ENCODE measurements at places on chromosomes 7 and 10.

DNA sequence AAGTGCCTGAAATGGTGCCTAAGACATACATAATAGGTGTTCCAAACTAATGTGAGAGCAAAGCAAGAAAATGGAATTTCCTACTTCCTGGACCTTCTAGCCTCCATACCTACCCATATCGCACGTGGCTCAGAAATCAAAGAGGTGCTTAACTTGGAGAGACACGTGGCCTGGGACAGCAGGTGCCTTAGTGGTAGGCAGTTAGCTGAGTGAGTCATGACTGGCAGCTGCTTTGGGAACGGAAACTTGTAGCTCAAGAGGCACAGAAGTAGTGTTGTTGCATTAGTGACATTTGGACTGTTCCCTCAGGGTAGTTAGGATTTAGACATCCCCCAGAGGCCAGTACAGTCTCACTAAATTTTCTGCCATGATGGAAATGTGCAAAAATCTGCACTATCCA, 12.0 kb upstream of the BMPER start:
- no peak for DNase-seq

DNA sequence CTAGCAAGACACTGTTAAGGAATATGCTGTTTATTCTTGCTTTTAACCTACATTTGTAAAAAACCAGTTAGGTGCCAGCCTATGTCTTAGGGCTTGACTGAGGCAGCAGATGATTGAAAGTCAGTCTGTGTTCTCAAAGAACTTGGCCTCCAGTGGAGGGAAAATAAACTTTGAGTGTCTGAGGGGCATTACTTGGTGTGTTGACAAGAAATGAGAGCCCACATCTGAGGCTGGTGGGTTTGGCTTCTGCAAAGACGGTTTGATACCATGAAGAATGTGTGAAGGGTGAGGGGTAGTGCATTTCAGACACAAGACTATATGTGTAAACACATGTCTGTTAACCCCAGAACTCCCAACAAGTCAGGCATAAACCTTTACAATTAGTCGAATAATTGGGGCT, 28.5 kb downstream of the CCSER2 start:
- no peak for DNase-seq

GRCh38 chr10:95503526-95503925, 57.6 kb downstream of the SORBS1 start:
- no peak for DNase-seq

GRCh38 chr10:1733720-1734119, 3.6 kb downstream of the ADARB2 start:
- DNase-seq: no peak

DNA sequence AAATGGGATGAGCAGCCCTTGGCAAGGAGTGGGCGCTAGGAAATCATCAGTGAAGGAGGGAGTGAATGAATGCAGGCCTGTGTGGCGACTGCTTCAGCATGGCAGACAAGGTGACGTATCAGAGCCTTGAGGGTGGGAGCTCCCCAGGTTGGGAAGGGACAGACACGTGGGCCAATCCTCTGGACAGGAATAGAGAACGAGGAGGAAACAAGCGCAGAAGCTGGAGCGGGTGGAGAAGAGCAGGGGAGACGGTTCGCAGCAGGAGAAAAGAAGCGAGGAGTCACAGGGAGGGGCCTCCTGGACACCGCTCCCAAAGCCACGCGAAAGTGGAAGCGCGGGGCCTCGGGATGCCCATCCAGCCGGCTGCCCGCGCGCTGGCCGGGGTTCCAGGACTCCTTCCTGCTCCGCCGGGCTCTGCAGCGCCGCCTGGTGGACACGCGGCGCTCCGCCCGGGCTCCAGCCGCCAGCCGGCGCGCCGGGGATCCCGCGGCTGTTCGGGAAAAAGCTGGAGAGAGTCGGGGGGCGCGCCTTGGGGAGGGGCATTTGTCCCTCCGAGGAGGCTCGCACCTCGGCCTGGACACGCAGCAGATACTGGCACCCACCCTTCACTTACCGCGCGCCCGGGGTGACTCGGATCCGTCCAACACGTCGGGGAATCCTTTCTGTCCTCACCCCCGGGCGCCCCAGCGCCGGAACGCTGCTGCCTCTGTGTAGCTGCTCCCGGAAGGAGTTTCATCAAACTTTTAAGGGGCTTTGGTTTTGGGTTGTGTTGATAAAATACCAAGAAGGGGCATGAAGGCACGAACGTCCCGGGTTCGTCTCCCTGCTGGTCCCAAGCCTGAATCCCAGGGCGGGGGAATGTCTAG, 6.3 kb downstream of the ZNF503 start:
- no peak for DNase-seq

DNA sequence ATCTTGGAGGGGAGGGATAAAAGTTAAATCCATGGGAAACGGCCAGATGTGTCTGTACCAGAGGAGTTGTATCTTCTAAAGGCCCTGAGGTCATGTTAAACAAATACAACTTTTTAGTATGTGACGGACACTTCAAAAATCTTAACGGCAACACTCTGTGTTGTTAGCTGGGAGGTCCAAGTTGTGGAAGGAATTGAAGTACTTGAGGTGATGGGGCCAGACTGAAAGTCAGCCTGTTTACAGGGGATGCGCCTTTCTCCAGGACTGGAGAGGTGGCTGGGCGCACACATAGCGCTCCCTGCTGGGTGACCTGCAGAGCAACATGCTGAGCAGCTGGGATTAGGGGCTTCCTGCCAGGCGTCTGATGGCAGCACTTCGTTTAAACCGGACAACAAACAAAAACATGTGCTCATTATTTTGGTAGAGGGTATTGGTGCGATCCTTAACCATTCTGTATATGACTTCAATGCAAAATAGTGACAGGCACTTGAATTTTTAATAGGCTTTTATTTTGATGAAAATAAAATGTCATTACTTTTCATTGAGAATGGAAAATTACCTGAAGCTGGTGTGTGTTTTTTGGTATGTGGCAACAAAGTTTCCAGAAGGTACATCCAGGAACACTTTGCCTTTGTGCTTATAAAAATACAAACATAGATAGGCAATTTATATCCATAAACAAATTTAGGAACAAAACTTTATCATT, 198.2 kb downstream of the MLLT10 start:
- DNase-seq: peak; percentile 30

DNA sequence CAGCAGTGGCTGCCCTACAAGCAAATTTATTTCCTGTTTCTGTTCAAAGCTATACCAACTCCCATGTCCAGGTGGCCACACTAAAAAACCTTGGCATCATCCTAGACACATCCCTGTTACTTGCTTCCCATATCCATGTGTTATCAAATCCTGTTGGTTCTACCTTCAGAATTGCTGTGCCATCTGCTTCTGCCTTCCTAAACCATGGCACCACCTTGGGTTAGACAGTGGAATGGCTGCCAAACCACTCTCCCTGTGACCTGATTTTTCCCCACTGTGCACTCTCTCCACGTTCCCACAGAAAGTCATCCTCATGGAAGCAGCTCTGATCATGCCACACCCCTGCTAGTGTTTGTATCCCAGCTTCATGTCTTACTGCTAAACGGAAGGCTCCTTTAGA, 697.6 kb upstream of the GALNT17 start:
- no peak for DNase-seq
